ENCODE measurements at places on chromosomes 3 and 15.

DNA sequence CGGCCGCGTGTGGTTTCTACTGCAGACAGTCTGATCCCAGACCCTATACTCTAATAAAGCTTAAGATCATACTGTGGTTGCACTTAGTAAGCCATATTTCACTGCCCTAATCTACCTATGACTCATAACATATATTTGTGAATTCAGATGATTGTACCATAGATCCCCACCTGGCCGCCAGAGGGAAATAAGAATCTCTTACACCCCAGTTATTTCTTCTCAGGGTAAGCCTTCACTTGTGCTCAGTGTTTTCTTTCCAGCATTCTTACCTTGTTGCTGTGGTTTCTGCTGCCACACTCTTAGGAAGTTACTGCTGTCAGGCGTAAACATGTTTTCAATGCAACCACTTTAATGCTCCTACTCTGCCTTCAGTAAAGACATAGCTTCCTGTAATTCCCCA, 105.9 kb downstream of the B3GALNT1 start:
- DNase-seq, result no peak

DNA sequence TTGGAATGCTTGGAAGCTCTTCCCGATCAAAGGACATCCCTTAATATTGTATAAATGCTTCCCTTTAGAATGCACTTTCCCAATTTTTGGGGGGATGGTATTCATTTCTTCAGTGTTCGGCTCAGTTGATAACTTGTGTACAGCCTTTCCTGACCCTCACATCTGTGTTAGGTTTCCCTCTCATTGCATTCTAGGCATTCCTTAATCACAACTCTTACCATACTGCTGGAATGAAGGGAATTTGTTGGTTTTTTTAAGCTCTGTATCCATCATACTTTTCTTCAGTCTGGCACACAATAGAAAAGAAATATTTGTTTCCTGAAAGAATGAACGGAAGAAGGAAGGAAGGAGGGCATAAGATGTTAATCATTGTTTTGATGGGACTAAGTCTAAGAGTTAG, 119.5 kb downstream of the CHST2 start:
- no peak for DNase-seq

DNA sequence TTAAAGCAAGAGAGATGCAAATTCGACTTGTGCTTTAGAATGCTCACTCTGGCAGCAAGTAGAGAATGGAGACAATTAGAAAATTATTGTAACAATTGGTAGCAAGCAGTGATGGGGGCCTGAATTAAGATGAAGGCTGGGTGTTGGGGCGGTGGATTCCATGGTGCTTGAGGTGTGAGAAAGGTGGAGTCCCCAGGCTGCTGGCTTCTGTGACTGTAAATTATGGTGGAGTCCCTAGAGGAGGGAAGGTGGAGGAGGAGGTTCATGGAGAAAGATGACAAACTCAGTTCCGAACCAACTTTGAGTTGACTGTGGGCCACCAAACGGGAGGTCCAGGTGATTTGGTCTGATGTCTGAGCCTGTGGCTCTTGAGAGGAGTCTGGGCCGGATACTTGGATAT, 10.7 kb upstream of the SMAD3 start:
- DNase-seq, result no peak

DNA sequence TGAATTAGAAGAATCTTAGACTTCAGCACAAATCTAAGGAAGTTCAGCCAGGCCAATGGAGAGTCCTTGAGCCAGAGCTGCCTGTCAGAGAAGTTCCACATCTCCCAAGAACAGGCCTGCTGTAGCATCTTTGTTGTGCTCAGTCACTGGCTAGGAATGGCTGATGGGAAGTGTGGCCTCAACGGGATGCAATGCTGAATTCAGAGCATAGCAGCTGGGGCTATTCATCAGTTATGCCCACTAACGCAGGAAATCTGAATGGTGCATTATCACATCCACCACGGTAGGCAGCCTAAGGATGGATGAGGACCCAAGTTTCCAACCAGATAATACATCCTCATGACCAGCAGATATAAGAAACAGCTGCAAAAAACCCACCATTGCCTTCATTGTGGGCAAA, 3.2 kb upstream of the EIF1B start:
- no peak for DNase-seq

DNA sequence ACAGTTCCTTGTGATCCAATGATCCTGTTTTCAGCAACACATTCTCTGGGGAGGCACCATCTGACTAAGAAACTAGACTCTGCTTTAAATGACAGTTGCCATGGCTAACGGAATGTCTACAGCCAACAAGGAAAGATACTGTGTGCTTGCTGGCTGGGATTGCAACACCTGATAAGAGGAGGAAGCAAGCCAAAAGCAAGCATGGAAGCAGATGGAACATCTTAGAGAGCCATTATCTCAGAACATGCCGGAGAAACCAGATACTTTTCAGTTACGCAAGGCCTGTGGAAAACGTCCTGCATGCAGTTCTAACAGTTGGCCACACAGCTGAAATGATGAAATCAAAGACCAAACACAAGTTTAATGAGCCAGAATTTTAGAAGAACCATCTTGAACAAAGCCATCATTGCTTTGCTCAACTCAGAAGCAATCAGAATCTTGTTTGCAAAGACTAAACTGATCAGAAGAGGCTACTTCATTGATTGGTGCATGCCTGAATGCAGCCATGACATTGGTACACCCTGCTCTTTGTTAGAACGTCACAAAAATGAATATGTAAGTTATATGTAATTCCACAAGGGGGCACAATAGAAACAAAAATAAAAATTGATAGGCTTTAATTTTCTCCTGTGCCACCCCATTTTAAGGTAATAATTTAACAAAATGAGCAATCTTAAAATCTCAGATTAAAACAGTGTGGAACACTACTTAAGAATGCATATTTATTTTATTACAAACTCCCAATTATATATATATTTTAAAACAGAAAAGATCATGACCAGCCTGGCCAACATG, 50.8 kb downstream of the GXYLT2 start:
- peak; percentile 62 for DNase-seq

DNA sequence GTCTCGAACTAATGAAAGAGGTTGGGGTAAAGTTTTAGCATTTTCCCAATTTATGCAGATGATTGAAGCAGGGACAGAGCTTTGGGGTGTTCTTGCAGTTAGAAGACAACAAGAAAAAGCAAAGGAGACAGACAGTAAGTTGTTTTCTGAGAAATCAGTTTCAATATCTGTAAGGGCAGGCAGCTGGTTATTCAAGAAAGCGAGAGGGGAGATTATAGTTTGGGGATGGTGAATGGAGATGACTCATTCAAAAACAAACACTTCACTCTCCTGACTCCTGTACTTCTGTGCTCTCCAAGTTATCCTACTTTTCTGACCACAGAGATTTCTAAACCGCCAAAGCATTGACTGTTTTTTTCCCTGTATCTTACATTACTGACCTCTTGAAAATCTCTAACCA, 352.0 kb downstream of the GAP43 start:
- no peak for DNase-seq

Data from inflammatory macrophage treated with lipopolysaccharide for 1 hour (primary cell).